ENCODE measurements at places on chromosomes 4 and X.

DNA sequence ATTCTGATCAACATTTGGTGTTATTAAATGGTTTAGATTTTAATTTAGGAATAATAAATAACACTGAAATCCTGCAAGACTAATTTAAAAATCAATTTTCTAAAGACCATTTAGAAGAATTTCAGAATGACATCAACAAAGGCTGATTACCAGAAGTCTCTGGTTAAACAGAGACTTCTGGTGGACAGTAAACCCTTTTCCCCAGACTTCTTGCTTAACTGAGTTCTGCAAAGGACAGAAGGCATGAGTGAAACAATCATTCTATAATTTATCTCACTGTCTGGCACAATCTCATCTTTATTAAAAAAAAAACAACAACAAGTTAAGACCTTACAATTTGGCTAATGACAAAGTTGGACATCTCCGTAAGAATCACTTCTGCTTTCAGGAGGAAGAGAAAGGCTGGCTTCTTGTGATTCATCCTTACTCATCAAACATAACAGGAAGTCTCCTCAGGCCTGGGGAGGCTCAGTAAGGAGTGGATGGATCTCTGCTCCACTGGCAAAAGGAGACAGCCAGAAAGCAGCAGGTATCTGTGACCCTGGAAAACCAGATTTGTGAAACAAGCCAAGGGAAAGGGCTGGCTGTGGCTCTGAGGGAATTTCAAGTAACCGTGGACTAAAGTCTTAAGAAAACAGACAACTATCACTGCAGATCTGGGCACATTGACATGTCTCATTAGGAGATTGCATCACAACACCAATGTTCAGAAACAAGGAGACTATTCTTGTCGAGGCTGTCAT, 908 bp upstream of the TLR6 start:
- DNase-seq = no peak

DNA sequence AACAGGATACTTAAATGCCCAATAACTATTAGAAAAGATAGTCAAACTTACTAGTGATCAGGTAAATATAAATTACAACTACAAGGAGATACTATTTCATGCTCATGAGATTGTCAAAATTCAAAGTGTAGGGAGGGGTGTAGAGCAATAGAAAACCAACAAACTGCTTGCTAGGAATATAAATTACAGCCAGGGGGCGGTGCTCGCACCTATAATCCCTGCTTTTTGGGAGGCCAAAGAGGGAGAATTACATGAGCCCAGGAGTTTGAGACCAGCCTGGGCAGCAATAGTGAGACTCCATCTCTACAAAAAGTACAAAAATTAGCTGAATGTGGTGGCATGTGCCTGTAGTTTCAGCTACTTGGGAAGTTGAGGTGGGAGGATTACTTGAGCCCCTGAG, 556.5 kb upstream of the NR3C2 start:
- no peak for DNase-seq

DNA sequence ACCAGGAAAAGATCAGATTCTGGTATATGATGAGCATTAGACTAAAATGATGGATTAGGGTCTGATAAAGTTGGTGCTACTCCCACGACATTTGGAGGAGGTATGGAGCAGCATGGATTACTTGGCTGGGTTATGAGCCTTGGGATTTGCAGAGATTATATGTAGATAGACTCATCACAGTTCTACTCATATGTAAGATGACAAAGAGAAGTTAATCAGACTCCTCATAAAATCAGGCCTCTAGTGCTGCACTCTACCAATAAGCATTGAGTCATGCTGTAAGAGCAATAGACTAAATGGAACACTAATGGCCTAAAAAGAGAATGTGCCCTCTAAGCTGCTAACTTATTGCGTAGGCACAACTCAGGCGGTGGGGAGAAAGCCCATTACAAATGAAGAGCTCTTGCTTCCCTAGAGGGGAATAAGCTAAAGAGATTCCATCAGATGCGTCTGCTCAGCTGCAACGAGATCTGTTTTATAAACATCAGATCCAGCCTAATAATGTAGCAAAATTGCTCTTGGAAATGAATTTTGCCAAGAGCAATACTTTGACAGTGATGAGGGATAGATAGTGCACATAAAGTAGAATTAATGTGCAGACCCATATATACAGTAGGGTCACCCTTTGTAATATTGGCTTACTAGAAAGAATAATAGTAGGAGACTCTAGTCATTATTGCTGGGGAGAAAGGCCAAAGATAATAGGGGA, 17.5 kb downstream of the LIAS start:
- no peak for DNase-seq

GRCh38 chrX:80751456-80751855, 58.2 kb downstream of the BRWD3 start:
- DNase-seq = no peak

GRCh38 chr4:29151584-29151983, 1568.6 kb upstream of the PCDH7 start:
- no peak for DNase-seq
